ENCODE measurements at places on chromosomes 6 and 20.

GRCh38 chr6:85975957-85976356 is 333.3 kb upstream of the SYNCRIP start:
- DNase-seq, result no peak

- no peak for DNase-seq
Observed at GRCh38 chr20:25191689-25192088, 3.8 kb upstream of the ENTPD6 start.

DNA sequence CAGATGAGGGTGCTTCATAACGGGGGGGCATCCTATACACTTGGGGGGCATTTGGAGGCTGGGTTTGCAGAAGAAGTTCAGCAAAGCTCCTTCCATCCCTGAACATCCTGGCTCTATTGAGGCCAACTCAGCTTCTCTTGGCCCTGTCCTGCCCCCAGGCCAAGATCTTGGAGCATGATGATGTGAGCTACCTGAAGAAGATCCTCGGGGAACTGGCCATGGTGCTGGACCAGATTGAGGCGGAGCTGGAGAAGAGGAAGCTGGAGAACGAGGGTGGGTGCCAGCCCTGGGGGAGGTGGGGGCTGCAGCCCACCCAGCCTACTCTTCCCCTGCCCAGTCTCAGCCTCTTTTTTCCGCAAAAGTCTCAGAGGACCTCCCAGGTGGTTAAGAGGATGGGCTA is 17.2 kb downstream of the GDAP1L1 start:
- DNase-seq, result peak; percentile 23

GRCh38 chr6:44401138-44401537 is 13.6 kb downstream of the CDC5L start:
- DNase-seq, result no peak

GRCh38 chr20:20609522-20609921 is 102.9 kb downstream of the RALGAPA2 start:
- DNase-seq, result no peak

DNA sequence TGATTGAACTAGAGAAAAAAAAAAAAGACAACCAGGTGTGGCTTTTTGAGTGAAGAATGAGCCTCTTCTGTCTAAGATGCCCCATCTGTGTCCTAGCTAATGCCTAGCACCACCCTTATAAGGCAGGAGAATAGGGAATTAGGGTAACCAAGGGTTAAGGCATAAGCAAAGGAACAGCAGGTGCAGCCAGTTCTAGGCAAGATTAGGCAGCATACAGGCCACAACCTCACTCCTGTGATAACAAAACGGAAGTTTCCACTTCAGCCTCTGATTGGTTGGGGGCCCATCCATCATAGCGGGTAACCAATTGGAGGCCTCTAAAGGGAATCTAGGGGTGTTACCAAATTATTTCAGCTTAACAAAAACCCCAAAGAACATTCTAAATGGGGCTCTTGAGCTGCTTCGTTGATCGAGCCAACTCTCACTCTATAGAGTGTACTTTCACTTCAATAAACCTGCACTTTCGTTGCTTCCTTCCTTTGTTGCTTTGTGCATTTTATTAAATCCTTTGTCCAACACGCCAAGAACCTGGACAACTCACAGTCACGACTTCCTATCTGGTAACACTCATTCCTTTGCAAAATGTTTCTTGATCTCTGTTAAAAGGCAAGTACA is 61.9 kb upstream of the TAGAP start:
- peak; percentile 70 for DNase-seq

DNA sequence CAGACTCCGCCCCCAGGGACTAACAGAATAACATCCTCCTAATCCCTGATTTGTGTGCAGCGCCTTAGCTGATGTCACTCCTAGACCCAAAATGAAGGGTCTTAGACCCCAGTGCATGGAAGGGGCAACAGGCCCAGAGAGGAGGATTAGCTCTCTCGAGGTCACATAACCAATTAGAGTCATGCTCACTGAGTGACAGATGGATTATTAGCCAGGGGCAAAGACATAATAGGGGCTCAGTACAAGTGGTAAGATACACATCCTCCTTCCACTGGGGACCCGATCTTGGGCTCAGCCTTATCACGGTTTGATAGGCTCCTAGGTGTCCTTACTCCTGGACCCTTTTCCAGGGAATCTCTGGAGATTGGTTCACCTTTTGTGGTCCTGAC is 858 bp downstream of the TP53INP2 start:
- no peak for DNase-seq

GRCh38 chr20:46709459-46710152 is at the start of gene SLC2A10:
TSS of gene SLC2A10 (plus strand) at chr20:46709649. CDS start at chr20:46709737, 88 bp downstream.
- DNase-seq, result no peak

- no peak for DNase-seq
Observed at GRCh38 chr6:144639654-144640053, 354.5 kb downstream of the UTRN start.

DNA sequence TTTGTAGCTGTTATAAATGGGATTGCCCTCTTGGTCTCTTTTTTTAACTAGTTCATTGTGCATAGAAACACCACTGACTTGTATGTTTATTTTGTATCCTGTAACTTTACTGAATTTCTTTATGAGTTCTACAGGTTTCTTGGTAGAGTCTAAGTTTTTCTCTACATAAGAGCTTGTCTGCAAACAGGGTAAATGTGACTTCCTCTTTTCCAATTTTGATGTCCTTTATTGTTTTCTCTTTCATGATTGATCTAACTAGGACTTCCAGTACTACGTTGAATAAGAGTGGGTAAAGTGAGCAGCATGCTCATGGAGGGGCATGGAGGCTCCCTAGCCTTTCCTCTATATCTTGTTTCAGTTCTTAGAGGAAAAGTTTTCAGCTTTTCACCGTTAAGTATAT is 3.0 kb upstream of the WFDC10A start:
- no peak for DNase-seq

DNA sequence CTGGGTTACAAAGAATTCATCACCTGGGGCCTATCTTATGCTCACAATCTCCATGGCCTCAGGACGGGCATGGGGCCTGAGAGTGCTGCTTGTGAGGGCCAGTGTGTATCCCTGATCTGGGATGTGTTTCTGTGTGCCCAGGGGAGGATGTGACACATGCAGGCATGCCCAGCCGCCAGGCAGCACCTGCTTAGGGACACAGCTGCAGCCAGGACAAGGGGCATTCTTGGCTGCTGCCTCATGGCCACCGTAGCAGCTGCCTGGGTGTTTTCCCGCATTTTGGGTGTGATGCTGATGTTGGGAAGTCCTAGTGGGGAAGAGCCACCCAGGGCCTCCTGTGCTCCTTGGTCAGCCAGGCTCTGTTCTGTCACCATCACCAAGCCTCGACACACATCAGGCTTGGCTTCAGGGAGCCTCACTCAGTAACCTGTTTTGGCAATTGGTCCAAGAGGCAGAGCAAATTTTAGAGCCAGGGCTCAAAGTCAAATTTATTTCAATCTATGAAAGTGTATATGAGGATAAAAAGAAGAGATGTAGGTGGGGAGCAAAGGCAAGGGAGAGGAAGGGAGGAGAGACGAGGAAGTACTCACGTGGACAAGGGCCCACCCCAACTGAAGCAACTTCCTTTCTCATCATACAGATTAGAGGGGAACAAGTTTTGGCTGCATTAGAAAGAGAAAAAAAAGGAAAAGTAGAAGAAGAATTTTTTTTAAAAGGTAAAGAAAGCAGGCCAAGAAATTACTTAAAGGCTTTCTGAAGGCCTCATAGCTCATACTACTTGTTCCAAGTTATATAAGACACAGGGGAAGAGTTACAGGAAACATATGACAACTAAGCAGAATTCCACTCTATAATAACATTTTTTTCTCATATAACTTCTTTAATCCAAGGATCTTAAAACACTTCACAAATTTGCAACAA is 269.9 kb upstream of the SUPT3H start:
- DNase-seq, result peak; percentile 42

GRCh38 chr6:98014442-98015201 is 731.6 kb upstream of the MMS22L start:
- no peak for DNase-seq

DNA sequence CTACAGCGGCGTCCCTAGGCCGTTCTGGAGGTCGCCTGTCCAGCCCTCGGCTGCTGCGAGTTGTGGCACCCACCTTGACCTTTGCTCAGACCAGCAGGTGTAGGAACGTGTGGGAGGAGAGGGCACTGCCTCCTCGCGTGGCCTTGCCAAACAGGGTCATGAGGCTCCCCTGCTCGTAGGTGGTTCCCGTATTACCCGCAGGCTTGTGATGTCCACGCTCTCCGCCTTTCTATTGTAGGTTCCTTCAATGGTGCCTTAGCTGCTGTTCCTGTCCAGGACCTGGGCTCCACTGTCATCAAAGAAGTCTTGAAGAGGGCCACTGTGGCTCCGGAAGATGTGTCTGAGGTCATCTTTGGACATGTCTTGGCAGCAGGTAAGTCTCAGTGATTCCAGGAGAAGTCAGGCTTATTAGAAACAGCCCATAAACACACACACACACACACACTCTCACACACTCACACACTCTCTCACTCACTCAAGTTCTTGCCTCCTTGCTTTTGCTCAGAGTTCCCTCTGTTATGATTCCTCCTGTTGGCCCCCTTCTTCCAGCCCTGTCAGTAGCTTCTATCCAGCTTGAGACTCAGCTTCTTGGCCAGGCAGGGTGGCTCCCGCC is 942 bp downstream of the ACAT2 start:
- peak; percentile 48 for DNase-seq

DNA sequence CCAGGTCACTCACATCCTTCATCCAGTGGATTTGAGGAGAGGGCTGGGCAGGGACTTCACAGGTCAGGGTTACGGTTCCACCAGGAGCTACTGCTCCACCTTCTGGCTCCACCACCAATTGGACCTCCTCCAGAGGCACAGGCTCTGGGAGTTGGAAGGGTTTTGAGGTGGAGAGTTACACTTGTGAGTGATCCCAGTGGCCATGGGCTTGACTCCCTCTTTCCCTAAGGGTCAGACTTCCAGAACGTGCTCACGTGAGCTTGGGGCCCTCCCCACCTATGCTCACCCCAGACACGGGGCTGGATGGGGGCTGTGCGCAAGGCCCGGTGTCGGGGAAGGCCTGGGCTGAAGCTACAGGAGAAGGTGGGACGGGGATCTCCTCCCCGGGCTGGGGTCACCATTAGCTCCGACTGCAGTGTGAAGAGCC is 1.5 kb downstream of the AGER start:
- DNase-seq, result no peak

DNA sequence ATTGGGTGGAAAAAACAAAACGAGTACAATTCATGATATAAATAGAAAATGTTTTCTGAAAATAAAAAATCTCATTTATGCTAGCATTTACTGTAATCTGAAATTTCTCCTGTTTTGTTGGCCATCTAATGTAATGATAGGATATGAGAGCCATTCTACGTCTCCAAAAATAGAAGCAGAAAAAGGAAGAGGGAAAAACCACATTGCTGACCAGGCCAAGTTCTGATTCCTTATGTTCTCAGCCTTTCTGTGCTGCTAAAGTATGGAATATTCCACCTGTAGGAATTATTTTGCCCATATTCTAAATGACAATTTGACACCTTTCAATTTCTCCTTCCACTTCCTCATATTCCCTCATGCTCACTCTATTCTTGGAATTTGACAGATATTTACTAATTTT is 110.2 kb downstream of the TBXT start:
- no peak for DNase-seq

DNA sequence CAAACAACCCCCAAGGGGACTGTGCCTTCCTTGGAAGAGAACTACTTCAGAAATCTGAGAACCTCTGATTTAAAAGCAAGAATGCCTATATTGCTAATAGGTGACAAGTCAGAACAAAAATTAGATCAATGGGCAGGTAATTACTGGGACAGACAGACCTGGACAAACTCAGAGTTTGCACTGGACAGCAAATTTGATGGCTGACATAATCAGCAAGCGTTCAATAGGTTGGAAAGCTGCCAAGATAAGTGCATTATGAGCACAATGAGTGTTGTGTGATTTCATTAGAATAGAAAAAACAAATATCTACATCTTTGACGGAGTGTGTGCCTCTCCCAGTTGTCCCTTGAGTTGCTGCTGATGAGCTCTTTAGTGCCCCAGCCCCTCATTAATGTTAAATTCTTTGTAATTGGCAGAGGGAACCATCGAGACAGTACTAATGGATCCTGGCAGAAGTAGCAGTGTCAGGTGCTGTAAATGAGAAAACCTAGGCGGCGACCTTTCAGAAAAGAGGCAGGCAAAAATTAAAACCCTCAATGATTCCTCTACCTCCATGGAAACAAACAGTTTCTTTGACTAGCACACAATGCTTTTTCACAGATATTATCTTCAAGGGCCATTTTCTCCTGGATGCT is 116.5 kb upstream of the COL21A1 start:
- no peak for DNase-seq

- no peak for DNase-seq
Observed at GRCh38 chr6:32483968-32484613, 44.4 kb downstream of the HLA-DRA start.

GRCh38 chr20:58918621-58919020 is 62.4 kb upstream of the NELFCD start:
- no peak for DNase-seq

DNA sequence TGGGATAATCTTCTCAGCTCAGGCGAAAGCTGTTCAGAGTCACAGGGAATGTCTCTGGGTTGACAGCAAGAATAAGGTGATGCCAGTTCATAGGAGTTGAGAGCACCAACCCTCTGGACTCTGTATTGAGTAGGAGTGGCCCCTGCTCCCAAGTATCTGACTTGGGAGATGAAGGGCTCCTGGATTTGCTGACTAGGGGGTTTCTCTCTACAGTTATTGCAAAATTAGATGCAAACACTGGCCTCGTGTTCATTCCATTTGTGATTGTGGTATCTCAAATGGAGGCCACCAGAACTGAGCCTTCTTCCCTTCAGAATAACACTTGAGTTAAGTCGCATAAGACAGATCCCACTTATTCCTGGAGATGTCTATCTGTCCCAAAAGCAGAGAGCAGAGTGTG is 135.7 kb downstream of the PDE7B start:
- DNase-seq, result no peak

GRCh38 chr6:26124781-26125685 is 37.8 kb downstream of the HFE start:
- DNase-seq, result peak; percentile 44

- no peak for DNase-seq
Observed at GRCh38 chr6:131336596-131336995, 201.3 kb downstream of the AKAP7 start.

DNA sequence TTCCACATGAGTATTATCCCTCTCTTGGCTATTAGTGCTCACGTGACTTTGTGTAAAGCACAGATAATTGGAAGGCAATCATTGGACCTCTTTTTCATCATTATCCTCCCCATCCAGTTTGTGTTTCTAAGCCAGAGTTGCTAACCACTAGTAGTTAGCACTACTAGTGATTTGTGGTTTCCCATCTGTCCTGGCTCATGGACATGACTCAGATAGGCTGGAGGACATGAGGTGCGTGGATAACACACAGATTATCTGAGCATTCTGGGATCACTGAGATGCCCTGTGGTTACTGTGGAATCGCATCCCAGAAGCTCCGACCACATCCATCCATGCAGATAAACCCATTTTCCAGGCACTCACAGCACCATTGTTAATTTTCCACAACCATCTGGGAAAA is 123.8 kb upstream of the NAA20 start:
- no peak for DNase-seq

GRCh38 chr6:132673376-132674094 is 14.6 kb upstream of the TAAR1 start:
- no peak for DNase-seq

GRCh38 chr6:27518881-27519795 is 46.2 kb upstream of the ZNF184 start:
- DNase-seq, result peak; percentile 88

Measured in epithelial cell of esophagus (primary cell).